ENCODE measurements at places on chromosomes 7 and 10. TPM values are rescaled to one million over a fixed set of nuclear protein-coding genes. Genes with fewer than 3 reads are reported as not detected.

The RHOBTB1 gene
- total RNA-seq: 16.8 TPM

The CPED1 gene
- total RNA-seq: 19.0 TPM

The ARMH3 gene
- total RNA-seq: 28.5 TPM

The SPDYE6 gene
- total RNA-seq: not detected

The LEP gene
- 0.22 TPM for total RNA-seq

The ARL3 gene
- total RNA-seq: 6.4 TPM

The PON2 gene
- 45.4 TPM for total RNA-seq

The ERCC6 gene
- 12.0 TPM for total RNA-seq

DNA sequence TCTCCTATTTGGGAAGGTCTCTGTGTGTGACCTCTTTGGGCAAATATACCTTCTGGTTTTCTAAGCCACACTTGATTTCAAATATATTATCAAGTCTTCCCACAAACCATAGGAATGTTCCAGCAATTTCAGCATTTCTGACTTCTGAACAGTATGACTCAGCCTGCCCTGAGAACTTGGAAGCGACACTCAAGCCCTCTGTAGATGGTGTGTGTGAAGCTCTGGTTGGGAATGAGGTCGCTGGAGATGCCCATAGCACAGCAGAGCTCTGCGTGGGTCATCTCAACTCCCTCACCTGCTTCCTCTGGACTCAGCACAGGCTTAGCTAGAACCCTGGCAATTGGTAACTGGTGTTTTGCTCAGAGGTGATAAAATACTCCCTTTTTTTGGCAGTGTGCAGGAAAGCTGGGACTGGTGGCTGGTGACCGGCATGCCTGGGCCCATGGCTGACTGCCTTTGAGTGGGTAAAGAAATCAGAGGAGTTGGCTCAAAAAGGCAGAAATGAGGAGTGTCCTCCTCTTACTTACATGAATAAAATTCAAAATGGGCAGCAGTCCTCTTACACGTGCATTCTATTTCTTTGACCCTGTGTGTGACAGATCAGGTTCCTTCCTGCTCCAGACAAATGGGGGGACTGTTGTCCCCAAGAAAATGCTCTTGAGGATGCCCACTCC, 87.5 kb upstream of the NRP1 start:
- peak; percentile 72 for DNase-seq

GRCh38 chr7:24356718-24357386, 72.9 kb downstream of the NPY start:
- no peak for DNase-seq

- no peak for DNase-seq
These were observed 181.8 kb upstream of the MDFIC start for GRCh38 chr7:114740095-114740494.

- DNase-seq: no peak
These were observed 139.5 kb downstream of the FAM107B start for GRCh38 chr10:14635043-14635710.

GRCh38 chr7:92820191-92820590, 16.2 kb downstream of the CDK6 start:
- no peak for DNase-seq

DNA sequence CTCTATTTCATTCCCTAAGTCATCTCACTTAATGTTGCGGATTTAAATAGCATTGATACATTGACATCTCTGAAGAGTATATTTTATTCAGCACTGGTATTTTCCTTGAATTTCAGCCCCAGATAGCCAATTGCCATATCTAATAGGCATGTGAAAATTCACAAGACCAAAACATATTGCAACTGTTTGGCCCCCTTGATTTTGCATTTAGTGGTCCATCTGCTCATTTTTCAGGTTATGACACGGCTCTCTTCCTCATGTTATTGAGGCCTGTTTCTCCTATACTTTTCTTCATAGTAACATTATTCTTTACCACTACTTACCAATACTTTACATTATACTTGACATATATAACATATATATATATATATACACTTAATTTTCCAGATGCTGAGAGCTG, 43.7 kb downstream of the MKLN1 start:
- DNase-seq: no peak

GRCh38 chr10:33031815-33032653, 74.0 kb upstream of the ITGB1 start:
- no peak for DNase-seq

GRCh38 chr7:94064541-94065191, 60.5 kb upstream of the BET1 start:
- DNase-seq: no peak

DNA sequence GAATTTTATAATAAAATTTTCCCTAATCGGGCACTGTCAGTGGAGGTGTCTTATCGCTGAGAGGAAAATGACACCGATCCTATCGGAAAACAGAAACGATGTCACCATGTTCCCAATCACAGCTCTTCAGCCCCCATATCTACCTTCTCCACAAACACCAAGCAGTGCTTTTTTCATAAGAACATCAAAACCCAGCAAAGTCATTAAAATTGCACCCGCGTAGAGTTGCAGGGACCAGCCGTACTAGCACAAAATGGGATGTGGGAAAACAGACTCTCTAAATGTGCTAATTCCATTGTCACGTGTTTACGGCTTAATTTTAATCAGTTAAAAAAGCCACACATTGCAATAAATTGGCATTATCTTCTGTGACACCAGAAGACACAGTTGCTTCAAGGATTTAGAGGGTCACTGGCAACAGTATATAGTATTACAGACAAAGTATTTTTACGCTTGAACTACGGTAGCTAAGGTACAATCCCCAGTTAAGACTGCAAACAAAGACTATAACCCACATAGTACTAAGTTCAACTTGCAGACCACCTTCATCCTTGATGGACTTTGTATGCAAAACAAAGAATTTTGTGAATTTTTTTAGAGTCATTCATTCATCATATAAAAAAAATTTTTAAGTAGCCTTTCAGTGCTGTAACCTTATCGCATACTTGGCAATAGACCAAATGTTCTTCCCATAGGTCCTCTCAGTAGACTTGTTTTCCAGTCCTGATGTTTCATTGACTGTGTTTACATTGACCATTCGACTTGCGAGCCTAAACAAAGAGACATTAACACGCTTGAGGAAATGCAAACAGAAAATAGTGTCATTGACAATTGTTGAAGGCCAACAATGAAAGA, 116.0 kb downstream of the VTI1A start:
- DNase-seq: no peak

DNA sequence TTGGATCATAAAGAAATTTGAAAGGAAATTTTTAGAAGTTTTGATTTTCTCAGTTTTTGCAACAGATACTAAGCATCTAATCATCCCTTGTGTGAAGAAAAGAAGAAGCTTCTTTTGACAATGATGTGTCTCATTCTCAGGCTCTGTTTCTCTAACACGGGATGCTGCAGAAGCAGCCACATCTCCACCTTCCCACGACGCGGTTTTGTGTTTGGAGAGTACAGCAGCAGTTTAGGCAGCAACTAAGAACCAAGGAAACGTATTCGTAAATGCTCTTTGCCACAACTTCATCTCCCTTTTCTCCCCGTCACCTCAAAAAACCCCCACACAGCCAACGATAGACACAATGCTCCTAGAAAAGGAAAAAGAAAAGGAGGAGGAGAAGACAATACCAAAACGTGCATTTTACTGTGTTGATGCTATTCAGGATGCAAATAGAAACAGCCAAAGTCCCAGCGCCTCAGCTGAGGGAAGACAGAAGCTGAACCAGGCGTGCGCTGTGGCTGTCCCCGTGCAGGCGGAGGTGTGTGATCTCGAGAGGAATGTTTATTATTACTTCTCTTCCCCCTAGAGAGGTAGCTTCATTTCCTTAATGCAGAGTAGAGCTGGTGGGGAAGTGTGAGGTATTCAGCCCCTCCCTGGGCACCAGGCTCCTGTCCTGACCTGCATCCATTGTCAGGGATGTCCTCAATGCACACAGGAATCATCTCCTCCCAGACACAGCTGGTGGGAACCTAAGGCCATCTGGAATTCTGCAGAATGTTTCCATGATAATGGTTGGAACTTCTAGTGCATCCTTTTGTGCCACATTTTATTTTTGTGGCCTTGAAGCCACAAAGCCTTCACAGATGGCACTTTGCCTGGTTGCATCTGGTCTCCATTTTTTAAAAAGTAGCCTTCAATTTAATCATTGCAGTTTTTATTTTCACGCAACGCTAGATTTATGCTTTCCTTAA, 174.6 kb upstream of the KLF6 start:
- no peak for DNase-seq

DNA sequence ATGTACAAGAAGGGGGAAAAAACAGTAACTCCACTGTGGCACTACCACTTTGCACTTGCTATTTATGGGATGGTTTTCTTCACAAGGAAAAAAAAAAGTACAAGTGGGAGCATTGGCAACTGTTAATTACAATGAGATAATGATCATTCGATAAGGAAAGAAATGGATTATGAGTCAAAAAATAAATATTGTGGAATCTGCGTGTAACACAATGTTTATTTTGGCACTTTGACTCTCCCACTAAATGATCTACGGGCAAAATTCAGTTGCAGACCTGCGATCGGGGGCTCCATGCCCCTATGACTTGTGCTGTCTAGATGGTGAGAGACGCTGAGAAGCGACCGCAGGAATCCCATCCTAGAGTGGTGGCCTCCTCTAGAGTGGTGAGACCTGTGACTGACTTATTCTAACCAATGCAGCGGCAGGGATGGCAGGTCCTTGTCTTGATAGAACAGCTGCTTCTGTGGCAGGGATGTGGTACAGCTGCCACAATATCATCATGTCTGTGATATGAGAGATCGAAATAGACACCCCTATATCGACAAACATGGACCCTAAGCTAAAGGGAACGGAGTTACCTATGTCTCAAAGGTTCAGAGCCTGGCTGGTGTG, 345.0 kb upstream of the KLF6 start:
- no peak for DNase-seq

DNA sequence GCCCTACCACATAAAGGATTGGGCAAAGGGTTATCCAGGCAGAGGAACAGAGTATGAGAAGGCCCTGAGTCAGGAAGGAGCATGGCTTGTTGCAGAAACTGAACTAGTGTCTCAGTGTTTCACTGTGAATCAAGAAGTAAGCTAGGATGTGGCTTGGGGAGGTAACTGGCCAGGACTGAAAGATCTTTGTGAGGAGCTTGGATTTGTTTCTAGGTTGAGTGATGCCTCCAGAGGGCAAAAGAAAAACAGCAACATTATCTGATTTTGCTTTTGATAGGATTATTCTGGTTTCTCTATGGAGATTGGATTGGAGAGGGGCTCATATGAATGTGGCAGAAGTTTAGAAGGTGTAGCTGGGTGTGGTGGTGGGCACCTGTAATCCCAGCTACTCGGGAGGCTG, 137.9 kb upstream of the HDAC9 start:
- no peak for DNase-seq

DNA sequence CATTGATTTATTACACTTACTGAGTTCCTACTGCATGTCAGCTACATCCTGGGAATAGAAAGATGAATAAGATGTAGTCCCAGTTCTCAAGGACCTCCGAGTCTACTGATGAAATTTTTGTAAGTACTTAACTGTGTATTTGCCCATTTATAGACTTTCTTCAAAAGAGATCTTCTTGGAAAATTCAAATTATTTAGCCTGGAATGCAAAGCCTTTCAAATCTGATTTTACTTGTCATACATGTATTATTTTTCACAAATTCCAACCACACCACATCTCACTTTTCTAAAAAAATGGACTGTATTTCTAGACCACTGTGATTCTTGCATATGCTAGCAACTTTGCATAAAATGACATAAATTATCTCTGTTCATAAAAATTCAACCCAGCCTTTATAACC, 581.3 kb downstream of the ATRNL1 start:
- DNase-seq: no peak

GRCh38 chr7:77282897-77283296, 83.3 kb upstream of the FGL2 start:
- DNase-seq: no peak

GRCh38 chr10:80356989-80357850, 639 bp downstream of the DYDC2 start:
- no peak for DNase-seq

DNA sequence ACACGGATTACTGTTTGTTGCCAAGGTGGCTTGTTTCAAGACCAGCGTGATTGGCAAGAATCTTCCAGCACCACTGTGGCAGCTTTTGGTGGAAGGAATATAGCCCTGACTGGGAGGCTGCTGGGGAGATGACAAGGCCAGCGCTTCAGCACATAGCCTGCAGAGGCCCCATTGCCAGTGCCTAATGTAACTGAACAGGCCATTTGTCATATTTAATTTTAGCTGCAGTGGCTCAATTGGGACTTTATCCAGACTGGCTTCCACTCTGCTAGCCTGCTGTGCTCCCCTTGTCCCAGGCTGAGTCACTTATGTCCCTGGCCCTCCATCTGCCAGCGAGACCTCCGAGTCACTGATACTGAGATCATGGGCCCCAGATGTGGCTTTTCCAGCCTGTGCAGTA, 483.1 kb downstream of the GALNT17 start:
- no peak for DNase-seq

- no peak for DNase-seq
These were observed 37.9 kb downstream of the PAXIP1 start for GRCh38 chr7:154965014-154965413.

DNA sequence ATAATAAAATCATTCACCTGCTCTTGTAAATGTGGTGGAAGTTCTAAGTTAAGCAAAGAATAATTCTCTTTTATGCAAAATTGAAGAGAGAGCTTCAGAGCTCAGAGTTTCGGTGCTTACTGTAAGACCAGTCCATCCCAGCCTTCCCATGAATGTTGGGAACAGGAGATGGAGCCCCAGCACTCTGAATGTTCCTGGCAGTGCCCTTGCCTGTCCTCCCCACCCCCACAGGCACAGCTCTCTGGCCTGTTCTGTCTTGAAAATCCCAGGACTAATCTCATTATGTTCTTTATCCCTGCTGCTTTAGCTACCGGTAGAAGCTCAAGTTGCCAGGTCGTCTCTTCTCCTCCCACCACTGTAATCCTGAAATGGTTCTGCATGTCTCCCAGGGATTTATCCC, 29.1 kb upstream of the LHFPL3 start:
- DNase-seq: no peak

DNA sequence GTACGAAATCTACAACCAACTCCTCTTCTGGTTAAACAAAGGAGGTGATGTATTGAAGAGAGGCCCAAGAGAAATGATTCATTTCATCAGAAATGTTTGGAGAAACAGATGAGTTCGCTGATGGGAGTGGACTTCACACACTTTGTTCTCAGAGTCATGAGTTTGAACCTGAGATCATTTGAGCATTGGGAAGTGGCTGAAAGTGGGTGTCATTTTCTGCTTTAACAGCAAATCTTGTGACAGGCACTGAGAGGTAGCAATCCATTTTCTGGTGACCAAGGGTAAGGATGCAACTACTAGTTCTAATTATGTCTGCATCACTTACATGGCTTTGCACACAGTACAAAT, 51.4 kb downstream of the RBM20 start:
- DNase-seq: no peak

- no peak for DNase-seq
These were observed 244.0 kb upstream of the CXCL12 start for GRCh38 chr10:44628921-44629320.

DNA sequence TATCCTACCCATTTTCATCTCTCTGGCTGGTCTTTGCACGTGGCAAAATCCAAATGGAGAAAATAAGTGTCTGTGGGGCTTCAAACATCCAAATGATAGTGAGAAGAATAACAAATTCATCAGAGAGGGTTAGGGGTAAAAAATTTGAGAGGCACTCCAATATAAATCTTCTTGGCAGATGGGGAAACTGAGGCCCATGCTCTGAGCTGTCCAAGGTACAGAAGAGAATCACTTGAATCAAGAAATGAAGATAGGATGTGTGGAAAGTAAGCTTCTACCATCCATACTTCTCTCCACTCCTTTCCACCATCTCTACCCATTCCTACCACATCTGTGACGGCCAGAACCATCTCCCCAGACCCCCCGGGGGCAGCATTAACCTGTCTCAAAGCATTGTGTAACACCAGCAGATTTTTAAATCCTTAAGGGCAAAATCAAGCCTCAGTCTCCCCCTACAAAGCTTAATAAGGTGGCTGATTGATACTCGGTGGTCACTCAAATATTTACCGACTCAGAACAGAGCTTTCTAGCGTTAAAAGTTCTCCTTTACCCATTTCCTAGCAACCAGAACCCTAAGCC, 818 bp downstream of the GOT1 start:
- no peak for DNase-seq

Measured in right atrium auricular region (tissue), 2 donors.